Activated CD4-positive, alpha-beta T cell treated with anti-CD3 and anti-CD28 coated beads, Interleukin-10, Interleukin-2, amounts not matched to agents 100 ng/mL and 50 ng/mL, durations not matched to agents 16 hours and 8 hours (primary cell): ENCODE measurements at places on chromosomes 12 and 14.

DNA sequence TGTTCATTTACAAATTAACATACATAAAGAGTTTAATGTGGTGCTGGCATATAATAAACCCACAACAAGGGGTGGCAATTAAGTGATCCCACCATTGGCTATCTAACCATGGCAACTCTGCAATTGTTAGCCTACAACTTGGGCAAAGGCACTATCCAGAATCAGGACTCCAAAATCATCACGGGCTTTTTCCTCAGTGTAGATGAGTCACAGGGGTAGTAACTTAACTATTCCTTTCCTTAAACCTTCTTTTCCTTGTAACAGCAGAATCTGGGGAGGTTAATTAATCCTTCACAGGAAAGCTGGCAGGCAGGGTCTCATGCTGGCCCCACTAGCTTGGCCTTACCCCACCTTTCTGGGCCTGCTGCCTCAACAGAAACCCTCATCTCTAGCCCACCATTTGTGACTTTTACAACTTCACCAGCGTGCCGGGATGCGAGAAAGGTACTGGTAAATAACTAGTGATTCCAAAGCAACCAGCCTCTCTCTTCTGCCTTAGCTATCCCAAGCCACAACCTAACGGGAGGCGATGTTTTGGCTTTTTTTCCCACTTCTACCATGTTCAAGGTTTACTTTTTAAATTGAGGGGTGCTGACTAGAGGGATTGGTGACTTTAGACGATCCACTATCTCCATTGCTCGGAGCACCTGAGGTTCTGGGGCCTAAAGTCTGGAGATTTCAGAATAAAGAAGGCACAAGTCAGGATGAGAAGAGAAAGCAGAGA, 744 bp downstream of the ATP5MC2 start:
- DNase-seq = no peak

DNA sequence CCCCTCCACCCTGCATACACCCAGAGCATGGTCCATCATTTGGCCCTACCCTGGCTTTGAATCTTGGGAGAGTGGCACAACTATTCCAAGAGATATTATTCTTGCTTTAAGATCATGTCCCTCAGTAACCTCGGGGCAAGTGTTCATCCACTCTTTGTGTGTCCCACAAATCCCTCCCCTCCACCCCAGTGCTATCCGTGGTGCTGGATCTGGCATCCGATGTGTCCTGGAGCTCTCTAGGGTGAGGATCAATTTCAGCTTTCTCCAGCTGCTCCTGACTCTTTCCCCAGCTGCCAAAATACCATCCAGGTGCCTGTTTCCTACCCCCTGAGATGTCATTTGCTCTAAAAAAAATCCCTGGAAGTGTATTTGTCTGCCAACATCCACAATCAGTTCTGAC, 64.8 kb upstream of the CMKLR1 start:
- no peak for DNase-seq

- DNase-seq = no peak
These were observed 136.8 kb downstream of the ANKS1B start for GRCh38 chr12:99847936-99848335.

GRCh38 chr12:41663598-41664265, 475.6 kb downstream of the PDZRN4 start:
- no peak for DNase-seq

GRCh38 chr12:127649961-127650360, 617.0 kb upstream of the TMEM132C start:
- DNase-seq = no peak

DNA sequence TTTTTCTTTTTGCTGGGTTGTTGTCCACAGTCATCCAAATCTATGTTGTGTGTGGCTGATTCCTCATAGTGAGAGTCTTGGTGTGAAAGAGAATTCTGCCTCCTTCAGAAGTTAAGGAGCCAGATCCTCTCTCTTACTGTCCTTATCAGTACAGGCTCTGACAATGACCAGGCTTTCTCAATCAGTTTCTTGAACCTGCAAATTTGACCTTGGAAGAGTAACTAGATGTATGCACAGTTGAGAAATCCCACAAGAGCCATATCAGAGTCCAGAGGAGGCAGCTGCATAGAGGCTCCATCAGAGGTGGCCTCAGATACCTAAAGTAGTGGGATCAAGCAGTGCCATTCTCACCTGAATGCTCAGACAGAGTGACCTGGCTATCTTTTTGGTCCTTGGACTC, 5.5 kb upstream of the GALC start:
- no peak for DNase-seq

GRCh38 chr14:54834081-54834480, 68.5 kb downstream of the GCH1 start:
- DNase-seq = no peak

DNA sequence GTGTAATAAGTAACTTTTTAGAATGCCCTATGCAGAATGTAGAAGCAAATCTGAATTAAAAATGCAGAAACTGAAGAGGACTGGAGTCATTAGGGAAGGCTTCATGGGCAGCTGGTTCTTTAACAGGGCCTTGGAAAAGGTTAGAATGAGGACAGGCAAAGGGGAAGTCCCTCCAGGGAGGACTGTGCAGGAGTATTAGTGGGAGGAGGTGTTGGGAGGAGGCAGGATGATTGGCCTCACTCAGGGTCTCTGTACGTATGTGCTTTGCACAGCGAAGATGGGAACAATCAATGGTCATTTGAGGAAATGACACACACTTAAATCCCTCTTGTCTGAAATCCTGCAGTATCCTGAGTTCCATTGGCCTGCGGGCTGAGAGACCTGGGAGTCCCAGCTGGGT, 119.7 kb downstream of the PTCSC3 start:
- DNase-seq = no peak

DNA sequence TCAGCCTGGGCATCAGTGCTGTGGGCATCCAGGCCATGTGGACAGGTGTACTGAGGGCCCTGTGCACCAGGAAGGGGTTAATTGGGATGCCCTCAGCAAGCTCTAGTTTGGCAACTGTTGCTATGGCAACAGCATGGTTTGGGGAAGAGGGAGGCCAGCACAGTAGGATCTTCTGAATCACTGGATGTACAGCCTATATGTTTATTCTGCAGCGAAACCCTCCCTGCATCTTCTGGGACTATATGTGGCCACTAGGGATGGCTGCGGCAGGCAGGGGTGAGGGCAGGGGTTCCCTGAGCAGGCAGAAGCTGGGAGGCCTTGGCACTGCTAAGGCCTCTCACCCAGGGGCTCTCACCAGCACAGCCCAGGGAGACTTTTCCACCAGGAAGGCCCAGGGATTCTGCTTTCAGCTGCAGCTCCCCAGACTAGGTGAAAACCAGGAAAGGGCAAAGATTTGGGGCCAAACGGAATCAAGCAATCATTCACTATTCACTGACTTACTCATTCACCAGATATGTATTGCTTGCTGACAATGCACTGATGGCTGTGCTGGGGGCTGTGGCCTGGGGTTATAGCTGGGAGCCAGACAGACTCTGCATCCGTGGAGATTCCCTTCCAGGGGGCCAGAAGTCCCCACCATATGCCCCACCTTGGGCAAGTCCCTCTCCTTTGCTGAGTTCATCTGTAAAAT, 42.8 kb downstream of the IRF2BPL start:
- DNase-seq = no peak
